SK-N-MC (cell line): ENCODE measurements at places on chromosomes 6 and 20.

DNA sequence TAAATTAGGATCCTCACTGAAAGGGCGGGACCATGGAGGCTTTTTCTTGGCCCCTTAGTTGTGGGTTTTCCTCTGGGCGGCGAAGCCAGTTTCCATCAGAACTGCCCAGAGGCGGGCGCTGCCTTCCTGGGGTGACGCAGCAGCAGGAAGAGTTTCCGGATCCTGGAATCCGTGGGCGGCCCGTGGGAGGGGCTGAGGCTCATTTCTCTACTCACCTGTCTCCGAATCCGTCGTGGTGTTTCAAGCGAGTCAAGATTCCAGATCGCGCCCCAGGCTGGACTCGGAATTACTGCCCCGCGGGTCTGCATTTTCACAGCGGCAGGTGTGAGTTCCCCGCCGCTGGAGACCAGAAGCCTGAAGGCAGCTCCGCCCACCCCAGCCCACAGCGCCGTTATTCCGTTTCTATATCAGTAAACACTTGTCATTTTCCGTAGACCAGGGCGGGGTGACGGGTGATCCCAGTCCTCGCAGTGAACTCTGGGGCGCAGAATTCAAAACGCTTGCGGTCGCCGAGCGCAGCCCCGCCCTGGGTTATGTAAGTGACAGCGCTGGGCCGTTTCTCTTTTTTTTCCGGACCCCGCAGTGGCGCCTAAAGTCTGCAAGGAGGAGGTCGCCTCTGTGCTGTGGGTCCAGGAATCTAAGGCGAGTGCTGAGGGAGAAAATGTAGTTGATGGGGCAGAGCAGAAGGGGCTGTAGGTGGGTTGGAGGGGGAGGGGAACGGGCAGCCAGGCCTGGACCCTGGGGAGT, 27.2 kb upstream of the POU5F1 start:
- no peak for DNase-seq

DNA sequence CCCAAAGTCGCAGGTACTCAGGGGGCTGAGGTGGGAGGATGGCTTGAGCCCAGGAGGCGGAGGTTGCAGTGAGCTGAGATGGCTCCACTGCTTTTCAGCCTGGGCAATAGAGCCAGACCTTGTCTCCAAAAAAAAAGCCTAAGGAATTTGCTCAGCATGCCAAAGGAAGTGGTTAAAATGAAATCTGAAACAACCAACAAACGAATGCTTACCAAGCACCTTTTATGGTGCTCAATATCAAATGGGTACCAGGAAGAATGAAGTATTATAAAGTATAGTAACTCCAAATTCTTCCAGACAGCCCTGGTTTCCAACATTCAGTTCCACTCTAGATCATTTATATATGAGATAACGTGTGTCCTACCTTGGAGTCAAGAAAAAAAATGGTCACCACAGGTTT, 14.0 kb downstream of the GMDS start:
- DNase-seq = no peak

DNA sequence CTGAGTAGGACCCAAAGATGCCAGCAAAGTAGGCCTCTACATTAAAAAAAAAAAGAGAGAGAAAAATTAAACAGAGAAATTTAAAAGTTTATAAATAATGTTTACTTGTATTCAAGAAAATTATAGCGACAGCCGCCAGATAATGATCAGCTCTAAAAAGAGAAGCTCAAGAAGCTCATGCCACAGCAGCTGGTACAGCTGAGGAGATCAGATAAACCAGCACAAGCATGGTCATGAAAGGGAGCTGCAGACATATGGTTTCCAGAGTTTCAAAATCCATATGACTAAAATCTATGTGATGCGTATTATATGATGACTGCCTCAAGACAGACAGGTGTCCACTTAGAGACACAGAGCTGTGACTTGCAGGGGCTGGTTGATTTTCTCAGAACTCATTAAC, 13.6 kb upstream of the HLA-C start:
- DNase-seq = no peak

- no peak for DNase-seq
Measured at GRCh38 chr6:64504503-64504902, 868.9 kb downstream of the PHF3 start.

DNA sequence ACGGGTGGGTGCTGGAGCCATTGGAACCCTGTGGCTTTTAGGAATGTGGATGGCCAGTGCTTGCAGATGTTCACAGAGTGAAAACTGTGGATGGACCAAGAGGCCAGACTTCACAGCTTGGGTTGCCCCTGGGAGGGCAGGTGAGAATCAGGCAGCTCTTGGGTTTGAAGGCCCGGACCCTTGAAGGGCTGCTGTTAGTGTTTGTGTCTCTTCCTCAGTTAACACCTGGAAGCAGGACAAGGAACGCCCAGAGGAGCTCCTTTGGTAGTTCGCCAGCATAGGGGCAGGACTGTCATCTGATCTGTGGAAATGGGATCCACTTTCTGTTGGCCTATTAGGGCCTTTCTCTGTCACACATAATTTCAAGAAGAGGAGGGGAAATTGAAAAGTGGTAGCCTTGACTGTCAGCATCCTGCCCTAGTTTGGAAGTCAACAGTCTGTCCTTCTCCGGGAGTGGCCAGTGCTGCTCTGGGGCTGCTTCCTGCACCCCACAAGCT, 43.6 kb downstream of the RIOK1 start:
- no peak for DNase-seq

DNA sequence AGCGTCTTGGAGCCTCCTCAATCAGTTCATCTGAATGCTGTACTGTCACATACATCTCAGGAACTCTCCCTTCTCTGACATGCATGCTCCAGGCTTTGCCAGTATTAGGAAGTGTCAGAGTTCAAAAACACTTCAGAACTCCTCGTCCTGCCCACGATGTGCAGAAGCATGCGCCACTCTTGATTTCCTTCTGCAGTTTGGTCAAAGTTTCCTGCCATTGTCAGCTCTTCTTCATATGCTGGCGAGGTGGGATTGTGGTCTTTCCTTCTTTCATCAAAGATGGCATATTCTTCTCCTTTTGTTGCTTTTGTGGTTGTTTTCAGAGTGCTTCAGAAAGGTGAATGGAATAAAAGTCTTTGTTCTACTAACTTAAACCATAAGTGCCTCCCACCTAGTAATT, 21.0 kb downstream of the SLC13A3 start:
- DNase-seq = no peak

- no peak for DNase-seq
Measured at GRCh38 chr6:156757849-156758248, 19.3 kb upstream of the ARID1B start.

- DNase-seq = no peak
Measured at GRCh38 chr6:30061858-30062458, 893 bp downstream of the POLR1H start.

DNA sequence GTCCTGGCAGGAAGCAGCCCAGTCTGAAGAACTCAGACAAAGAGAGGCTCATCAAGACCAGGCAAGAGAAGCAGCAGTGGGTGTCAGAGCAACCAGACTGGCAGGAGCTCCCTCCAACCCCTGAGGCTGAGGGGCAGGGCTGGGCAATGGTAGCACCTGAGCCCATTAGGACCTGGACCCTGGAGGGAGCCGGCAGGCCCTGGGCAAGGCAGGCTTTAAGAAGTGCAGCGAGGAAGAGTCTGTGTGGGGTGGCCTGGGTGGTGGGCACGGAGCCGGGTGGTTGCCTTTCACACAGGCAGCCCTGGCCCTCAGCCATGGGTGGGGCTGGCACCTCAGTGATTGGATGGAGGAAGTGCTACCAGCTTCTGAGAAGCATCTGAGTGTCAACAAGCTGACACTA, 33.1 kb upstream of the IRF4 start:
- no peak for DNase-seq

DNA sequence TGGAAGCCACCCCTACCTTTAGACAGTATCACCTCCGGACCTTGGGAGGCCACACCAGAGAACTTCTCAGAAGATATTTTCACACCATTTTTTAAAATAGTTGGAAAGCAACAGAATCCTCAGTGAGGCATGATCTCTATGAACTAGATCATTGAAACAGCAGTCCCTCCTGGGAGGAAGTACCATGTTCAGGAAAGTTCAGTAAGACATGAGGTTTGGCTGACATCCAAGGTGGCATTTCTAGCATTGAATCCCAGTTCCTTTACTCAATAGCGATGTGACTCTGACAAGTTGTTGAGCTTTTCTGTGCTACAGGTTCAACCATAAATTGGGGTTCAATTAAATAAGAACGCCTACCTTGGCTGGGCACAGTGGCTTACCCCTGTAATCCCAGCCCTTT, 169.0 kb downstream of the TBC1D7 start:
- peak; percentile 5 for DNase-seq

DNA sequence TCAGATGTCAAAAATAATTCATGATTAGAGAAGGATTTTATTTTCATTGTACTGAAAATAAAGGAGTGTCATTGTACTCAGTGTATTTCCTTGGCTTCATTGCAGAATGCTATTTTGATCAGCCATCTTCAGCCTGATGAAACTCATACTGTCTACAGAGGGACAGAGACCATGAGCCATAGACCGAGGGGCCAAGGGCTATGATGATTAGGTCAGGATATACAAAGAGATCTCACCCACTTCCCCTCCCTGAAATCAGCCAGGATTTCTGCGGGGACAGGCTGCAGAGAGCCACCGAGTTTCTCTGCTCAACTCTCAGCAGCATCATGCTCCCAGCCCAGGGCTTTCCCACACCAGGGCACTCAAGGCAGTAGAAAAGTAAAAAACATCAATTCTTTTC, 47.0 kb downstream of the ALDH8A1 start:
- no peak for DNase-seq

GRCh38 chr20:29409833-29410805, 1847.3 kb upstream of the DEFB115 start:
- no peak for DNase-seq

DNA sequence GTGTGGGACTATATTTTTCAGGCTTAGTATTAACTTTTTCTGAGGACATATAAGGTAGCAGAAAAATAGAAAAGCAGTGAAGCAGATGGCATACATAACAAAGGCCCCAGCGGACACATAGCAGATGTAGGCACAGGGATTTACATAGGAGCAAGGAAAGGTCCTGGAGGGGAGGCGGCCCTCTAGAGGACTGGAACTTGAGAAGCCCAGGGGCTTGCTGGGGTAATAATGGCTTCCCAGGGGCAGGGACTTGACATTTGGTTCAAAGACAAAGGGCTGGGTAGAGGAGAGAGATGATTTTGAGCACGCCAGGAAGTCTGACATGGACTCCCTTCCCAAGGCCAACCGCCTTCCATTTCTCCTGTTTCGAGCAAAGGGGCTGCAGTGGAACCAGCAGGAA, 31.7 kb upstream of the OSTM1 start:
- no peak for DNase-seq

DNA sequence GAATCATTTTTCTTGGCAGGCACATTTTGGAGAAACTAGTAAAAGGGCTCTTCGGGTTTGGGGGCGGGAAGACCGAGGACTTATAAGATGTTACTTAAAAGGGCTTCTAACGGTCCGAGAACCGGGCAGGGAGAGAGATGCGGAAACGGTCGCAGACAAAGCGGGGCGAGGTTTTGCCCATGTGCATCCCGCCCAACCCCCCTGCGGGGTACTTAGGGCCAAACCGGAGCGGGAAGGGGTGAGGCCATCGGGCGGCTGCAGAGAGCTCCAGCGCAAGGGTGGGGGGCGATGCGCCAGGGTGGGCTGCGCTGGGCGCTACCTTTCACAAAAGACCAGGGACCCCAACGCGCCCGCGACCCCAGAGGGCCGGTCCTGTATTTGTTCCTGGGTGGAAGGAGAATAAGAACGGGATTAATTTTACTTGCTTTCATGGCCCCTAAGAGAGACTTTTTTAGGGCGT, 616 bp downstream of the TUBB start:
- DNase-seq = no peak

- DNase-seq = no peak
Measured at GRCh38 chr20:50295345-50295744, 104.7 kb downstream of the CEBPB start.

DNA sequence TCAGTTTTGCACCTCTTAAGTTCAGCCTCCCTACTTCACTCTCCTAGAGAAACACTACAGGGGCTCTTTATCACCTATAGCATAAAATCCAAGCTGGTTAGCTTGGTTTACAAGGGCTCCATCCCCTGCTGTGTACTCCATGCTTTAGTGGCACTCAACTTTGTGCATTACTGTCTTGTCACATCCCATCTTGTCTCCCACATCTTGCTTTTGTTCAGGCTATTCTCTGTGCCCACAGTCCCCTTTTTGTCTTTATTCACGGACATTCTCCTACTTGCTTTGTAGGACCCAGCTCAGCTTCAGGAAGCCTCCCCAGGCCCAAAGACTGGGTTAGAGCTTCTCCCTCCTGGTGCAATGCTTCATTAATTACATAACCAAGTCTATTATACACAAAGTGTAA, 107.9 kb upstream of the SPACA1 start:
- DNase-seq = no peak

GRCh38 chr6:134797400-134798113, 152.3 kb downstream of the ALDH8A1 start:
- DNase-seq = no peak

DNA sequence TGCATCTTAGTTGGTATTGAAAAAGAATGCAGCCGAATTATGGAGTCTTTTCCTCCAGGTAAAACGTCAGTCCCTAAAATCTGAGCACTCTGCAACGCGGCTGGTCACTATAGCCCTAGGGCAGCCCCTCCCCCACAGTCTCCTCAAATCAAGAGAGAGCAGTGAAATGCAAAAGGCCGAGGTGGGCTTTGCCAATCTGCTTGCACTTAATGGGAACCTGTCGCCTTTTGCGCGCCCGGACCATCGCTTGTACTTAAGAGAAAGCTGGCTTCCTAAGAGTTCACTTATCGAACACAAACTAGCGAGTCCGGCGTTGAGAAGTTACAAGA, 447 bp downstream of the MCM3 start:
- DNase-seq = no peak

GRCh38 chr20:20694591-20694990, 17.9 kb downstream of the RALGAPA2 start:
- no peak for DNase-seq
